ENCODE measurements at places on chromosomes 7 and 10.

- peak; percentile 67 for DNase-seq
These were observed 134.3 kb upstream of the PDE1C start for GRCh38 chr7:32204361-32205018.

DNA sequence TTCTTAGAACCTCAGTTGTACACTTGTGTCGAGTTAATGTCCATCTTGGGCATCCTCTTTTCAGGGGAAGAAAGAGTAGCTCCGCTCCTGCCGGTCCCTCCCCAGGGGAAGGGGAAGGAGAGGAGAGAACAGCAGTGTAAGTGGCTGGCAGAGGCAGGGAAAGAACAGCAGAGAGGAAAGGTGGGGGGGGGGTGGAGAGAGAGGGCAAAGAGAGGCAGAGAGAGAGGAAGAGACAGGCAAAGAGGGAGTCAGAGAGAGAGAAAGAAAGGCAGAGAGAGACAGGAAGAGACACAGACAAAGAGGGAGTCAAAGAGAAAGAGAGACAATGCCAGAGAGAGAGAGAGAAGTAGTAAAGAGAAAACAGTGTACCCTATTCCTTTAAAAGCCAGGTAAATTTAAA, 53.9 kb downstream of the MRPS24 start:
- no peak for DNase-seq

- DNase-seq: no peak
These were observed 88.2 kb downstream of the PARD3 start for GRCh38 chr10:34726862-34727261.

- no peak for DNase-seq
These were observed 79.5 kb downstream of the TCERG1L start for GRCh38 chr10:131231965-131232541.

GRCh38 chr7:133784486-133785001, 342.6 kb upstream of the LRGUK start:
- DNase-seq: no peak

- DNase-seq: no peak
These were observed 42.5 kb downstream of the ZCCHC24 start for GRCh38 chr10:79402951-79403350.

- DNase-seq: no peak
These were observed 163.3 kb downstream of the RPS24 start for GRCh38 chr10:78196964-78197363.

DNA sequence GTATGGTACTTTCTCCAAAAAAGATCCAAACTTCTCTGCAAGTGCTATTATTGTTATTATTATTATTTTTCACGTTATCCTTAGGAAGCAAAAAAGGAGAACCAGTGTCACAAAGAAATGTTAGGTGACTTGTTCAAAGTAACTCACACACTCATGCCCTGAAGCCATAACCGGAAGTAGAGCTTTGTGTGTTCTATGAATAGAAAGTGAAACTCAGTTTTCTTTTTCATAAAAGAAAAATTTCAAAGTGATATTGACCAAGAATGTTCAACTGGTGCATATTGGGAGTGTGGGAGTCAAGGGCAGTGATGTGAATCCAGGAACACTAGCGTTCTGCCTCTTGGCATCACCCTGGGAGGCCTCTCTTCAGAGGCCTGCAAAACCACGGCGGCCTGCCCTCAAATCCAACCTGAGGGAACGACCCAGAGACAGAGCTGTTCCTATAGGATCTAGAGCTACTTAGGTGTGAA, 106.1 kb downstream of the PRKCQ start:
- no peak for DNase-seq

GRCh38 chr10:125662584-125662983, 20.4 kb downstream of the TEX36 start:
- no peak for DNase-seq

- no peak for DNase-seq
These were observed 17.4 kb downstream of the NEUROD6 start for GRCh38 chr7:31323101-31323500.

DNA sequence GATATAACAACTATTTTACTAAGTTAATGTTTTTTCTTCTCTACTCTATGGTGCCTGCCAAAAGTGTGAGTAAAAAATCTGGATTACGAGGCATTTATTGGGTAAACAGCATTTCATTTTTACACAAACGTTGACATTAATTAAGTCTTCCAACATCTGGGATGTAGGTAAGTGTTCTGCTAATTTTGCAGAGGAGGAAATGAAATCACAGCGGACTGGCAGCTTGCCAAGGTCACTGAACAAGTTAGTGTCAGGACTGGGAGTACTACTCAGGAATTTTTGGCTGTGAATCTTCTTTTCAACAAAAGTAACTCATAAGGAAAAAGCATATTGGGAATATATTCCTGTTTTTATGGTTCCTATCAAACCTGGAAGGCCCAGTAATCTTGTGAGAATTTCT, 612.1 kb upstream of the FZD8 start:
- no peak for DNase-seq

GRCh38 chr7:82932516-82932915, 230.2 kb downstream of the PCLO start:
- no peak for DNase-seq

GRCh38 chr10:71735709-71736569, 16.4 kb upstream of the C10orf105 start:
- DNase-seq: no peak

GRCh38 chr7:84914598-84914997, 272.3 kb downstream of the SEMA3D start:
- no peak for DNase-seq

DNA sequence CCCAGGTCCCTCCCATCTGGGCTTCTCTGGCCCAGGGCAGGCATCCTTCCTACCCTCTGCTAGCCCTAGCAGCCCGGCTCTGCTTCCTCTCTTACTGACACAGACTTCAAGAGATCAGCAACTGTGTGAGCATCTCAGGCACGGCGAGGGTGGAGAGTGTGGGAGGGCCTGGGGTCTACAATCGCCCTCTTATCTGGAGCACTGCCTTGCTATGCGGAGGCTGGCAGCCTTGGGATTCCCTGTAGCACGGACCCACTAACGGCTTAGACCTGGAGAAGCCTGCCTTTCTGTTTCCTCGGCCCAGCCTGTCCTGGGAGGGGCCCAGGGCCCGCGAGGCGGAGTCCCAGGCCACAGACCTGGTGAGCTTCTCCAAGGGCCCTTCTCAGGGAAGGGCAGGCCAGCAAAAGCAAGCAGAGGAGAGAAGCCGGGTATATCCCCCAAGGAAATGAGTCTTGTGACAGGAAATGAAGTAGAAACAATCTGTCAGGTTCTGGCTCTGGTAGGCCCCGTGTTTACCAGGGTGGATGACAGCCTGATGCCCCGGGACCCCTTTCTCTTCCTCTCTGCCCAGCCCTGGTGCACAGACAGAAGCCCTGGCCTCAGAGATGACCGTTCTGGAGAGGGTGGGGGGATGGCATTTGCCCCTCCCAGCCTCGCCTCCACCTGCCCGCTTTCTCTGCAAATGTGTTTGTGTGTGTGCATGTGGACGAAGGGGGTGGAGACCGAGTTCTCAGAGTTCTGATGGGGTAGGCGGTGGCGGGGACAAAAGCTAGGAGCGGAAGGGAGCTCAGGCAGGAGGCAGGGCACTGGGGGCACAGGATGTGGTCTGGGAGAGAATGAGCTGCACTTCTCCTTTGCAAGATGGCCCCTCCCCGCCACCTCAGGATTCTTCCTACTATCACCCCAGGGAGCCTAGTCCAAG, 2.5 kb downstream of the LRCH4 start:
- DNase-seq: no peak

Measured in nucleus accumbens (tissue), 56 donors.